Astrocyte (in vitro differentiated cells and primary cell): ENCODE measurements at places on chromosomes 12 and 14.

DNA sequence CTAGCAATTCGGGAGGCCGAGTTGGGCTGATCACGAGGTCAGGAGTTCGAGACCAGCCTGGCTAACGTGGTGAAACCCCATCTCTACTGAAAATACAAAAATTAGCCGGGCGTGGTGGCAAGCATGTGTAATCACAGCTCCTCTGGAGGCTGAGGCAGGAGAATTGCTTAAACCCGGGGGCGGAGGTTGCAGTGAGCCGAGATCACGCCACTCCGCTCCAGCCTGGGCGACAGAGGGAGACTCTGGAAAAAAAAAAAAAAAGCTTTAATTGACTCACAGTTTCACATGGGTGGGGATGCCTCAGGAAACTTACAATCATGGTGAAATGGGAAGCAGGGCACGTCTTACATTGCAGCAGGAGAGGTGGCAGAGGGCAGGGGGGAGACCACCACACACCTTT is 30.6 kb upstream of the SLC2A3 start:
- H3K27me3 ChIP-seq, result no peaks in the 10 kb centered on the region
- peaks cover 9% of the 10 kb centered on the region for H3K4me1 ChIP-seq
- DNase-seq, result peak; percentile 6
- no peaks in the 10 kb centered on the region for H3K36me3 ChIP-seq

DNA sequence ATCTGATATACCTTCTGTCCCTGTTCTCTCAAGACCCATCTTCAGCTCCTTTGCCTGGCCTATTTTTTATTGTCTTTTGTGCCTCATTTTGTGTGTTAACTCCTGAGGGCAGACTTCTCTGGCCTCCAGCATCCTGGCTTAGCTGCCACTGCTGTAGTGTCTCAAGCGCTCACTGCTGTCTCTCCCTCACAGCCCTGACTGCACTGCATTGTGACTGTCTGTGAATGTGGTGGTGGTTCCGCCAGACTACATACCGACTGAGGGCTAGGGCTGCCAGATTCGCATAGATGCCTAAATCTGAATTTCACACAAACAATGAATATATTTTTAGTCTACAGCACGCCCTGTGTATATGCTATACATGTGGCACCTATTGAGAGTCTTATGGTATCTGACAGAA is 1088.9 kb upstream of the TMEM132C start:
- H3K36me3 ChIP-seq, result no peaks in the 10 kb centered on the region
- no peak overlapping the region for H3K4me3 ChIP-seq
- no peak for DNase-seq
- no peak overlapping the region for H3K27ac ChIP-seq

GRCh38 chr14:39615352-39615751 is 183.1 kb upstream of the FBXO33 start:
- DNase-seq, result no peak
- no peak overlapping the region for H3K27ac ChIP-seq
- no peaks in the 10 kb centered on the region for H3K4me1 ChIP-seq
- no peak overlapping the region for H3K4me3 ChIP-seq
- H3K27me3 ChIP-seq, result no peaks in the 10 kb centered on the region

DNA sequence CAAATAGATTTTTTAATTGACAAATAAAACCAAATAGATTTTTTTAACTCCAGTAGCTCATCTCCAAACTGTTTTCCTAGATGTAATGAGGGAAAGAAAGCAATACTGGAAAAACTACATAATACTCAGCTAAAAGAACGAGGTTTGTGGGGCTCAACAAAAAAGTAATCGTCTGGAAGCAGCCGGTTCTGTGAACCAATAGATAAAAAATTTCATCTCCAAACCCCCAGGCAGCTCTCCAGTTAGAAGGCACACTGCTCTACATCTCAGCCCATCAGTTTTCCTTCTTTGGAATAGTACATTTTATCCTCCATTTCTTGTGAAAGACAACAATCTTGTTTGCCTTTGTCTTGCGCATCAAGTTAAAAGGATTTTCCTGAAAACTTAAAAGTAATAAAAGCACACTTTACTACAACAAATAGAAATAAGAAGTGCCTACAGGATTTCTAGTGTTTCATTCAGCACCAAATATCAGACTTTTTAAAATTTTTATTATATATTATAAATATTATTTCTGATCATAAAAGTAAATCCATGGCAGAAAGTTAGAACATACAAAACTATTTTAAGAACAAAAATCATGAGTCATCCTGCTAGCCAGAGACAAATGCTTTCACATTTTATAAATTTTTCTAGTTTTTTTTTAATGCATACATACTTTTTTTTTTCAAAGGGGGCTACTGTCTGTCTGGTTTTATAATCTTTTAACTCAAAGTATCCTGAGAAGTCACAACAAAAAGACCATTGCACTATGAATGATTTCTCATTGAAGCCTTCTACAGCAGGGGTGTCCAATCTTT is 67.7 kb downstream of the EPS8 start:
- H3K27ac ChIP-seq, result peak overlapping the region; percentile 57
- peak; percentile 46 for DNase-seq
- H3K27me3 ChIP-seq, result no peaks in the 10 kb centered on the region
- peaks cover 28% of the 10 kb centered on the region for H3K4me1 ChIP-seq
- H3K4me3 ChIP-seq, result no peak overlapping the region

DNA sequence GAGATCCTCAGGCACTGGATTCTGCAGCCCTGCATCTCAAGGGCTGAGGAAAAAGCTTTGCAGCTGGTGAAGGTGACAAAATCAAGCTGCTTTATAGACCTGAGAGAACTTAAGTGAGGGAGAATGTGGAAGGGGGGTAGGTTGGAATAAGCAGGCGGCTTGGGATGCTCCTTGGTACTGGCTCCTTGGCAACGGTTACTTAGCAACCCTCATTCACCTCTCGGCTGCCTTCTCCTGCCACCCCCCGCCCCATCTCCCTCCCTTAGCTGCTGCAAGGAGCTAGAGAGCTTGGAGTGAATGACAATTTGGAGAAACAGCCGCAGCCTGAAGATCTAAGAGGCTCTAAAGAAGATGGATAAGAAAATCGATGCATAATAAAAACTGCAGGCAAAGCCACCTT is 44.1 kb upstream of the CISTR start:
- no peak overlapping the region for H3K4me3 ChIP-seq
- no peak overlapping the region for H3K27ac ChIP-seq
- no peak for DNase-seq
- H3K27me3 ChIP-seq, result peaks cover 66% of the 10 kb centered on the region

DNA sequence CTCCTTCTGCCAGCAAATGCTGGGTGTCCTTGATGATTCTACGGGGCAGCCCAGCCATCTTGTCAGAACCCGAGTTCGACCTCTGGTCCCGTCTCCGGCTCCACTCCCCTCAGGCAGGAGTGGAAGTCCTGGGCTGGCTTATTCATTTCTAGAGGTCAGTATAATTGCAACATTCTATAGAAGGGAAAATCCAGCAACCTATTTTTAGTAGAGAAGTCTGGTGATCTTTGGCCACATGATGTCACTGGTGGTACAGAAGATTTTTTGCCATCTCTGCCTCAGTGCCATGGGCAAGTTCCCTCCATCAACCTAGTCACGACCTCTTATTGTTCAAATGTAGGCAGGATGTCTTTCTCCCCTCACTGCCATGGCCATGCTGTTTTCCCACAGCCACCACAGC is 22.4 kb downstream of the OR10G2 start:
- H3K27ac ChIP-seq, result no peak overlapping the region
- no peaks in the 10 kb centered on the region for H3K4me1 ChIP-seq
- no peak overlapping the region for H3K4me3 ChIP-seq
- H3K36me3 ChIP-seq, result no peaks in the 10 kb centered on the region

- no peak overlapping the region for H3K27ac ChIP-seq
- H3K36me3 ChIP-seq, result no peaks in the 10 kb centered on the region
- no peak overlapping the region for H3K4me3 ChIP-seq
- peaks cover 10% of the 10 kb centered on the region for H3K4me1 ChIP-seq
- DNase-seq, result peak; percentile 8
These were observed 16.1 kb downstream of the EML1 start for GRCh38 chr14:99809360-99809759.

- peak; percentile 76 for DNase-seq
- no peaks in the 10 kb centered on the region for H3K36me3 ChIP-seq
- peaks cover 13% of the 10 kb centered on the region for H3K4me1 ChIP-seq
- H3K27me3 ChIP-seq, result no peaks in the 10 kb centered on the region
- H3K27ac ChIP-seq, result peak overlapping the region; percentile 67
These were observed 489.6 kb upstream of the GARIN6 start for GRCh38 chr12:99157946-99158345.

- H3K27me3 ChIP-seq, result no peaks in the 10 kb centered on the region
- DNase-seq, result no peak
- H3K36me3 ChIP-seq, result no peaks in the 10 kb centered on the region
- no peaks in the 10 kb centered on the region for H3K4me1 ChIP-seq
- no peak overlapping the region for H3K27ac ChIP-seq
These were observed 72.9 kb downstream of the MIPOL1 start for GRCh38 chr14:37270629-37271028.

DNA sequence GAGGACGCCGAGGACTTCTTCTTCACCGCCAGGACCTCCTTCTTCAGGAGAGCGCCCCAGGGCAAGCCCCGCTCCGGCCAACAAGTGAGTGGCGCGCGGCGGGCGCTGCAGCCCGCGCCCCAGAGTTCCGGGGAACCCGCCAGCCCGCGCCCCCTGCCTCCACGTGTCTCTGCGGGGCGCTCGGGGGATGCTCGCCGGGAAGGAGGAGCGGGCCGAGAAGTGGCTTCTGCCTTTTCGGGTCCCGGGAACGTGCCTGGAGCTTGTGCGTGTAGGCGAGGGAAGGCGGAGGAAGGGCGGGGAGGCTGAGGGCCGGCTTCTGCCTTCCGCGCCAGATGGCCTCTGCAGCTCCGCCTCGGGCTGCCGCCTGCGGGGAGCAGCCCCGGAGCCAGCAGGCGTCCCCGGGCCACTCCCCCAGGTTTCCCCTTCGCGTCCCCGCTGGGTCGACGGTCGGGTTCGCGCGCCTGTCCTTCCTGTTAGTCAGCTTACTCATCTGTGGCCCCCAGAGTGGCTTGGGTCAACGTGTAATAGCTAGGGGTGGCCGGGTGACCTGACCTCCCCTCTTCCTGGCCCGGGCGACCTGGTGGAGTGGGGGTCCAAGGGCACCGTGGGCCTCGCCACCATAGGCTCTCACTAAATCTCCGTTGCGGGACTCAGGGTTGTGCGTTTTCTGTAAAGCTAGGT is 505 bp downstream of the RASSF3 start:
- H3K27me3 ChIP-seq, result no peaks in the 10 kb centered on the region
- peak; percentile 32 for DNase-seq
- peak overlapping the region; percentile 70 for H3K4me3 ChIP-seq
- peak overlapping the region; percentile 41 for H3K27ac ChIP-seq

GRCh38 chr12:79559591-79559990 is 131.2 kb downstream of the PAWR start:
- H3K27ac ChIP-seq, result no peak overlapping the region
- peaks cover 7% of the 10 kb centered on the region for H3K36me3 ChIP-seq
- no peak for DNase-seq
- peaks cover 4% of the 10 kb centered on the region for H3K4me1 ChIP-seq
- no peak overlapping the region for H3K4me3 ChIP-seq

DNA sequence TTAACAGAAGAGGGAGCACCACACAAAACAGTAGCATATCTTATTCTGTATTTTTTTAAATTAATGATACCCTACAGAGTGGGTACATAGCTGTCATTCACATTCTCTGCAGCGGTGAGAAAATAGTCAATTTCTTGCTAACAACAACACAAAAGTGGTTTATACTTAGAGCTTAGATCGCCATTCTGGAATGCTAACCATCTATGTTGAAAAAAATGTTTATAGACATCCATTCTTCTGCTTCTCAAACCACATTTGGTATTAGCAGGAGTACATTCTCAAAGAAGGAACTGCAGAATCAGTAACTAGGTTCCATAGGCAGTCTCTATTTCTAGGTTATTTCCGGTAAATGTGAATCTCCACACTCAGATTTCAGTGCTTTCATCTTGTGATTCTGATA is 185.9 kb downstream of the PPFIA2 start:
- peak; percentile 63 for DNase-seq
- H3K27ac ChIP-seq, result no peak overlapping the region
- H3K4me3 ChIP-seq, result no peak overlapping the region
